ENCODE measurements at places on chromosomes 11 and 22. TPM values are rescaled to one million over a fixed set of nuclear protein-coding genes. Genes with fewer than 3 reads are reported as not detected.

The TMPRSS4 gene
- 1.6 TPM for total RNA-seq

The SSTR3 gene
- not detected for total RNA-seq

GRCh38 chr11:128603003-128603696, 15.8 kb upstream of the ETS1 start:
- H3K4me1 ChIP-seq = peaks cover 14% of the 10 kb centered on the region
- H3K4me3 ChIP-seq = no peak overlapping the region
- no peaks in the 10 kb centered on the region for H3K27me3 ChIP-seq
- no peak overlapping the region for H3K27ac ChIP-seq
- DNase-seq = no peak

DNA sequence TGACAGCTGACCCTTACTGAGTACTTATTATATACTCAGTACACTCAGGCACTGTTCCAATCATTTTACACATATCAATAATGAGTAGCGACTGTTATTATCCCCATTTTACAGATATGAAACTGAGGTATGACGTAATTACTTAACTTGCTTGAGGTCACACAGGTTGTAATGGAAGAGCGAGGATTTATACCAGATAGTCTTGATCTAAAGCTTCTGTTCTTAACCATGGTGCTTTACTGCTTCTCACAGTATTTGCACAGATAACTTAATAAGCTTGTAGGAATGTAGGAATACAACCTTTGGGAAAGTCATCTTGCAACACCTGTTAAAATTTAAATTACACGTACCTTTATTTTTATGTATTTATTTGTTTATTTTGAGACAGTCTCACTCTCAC, 31.7 kb upstream of the TMEM135 start:
- H3K4me3 ChIP-seq = no peak overlapping the region
- no peaks in the 10 kb centered on the region for H3K27me3 ChIP-seq
- no peaks in the 10 kb centered on the region for H3K4me1 ChIP-seq
- no peak overlapping the region for H3K27ac ChIP-seq

DNA sequence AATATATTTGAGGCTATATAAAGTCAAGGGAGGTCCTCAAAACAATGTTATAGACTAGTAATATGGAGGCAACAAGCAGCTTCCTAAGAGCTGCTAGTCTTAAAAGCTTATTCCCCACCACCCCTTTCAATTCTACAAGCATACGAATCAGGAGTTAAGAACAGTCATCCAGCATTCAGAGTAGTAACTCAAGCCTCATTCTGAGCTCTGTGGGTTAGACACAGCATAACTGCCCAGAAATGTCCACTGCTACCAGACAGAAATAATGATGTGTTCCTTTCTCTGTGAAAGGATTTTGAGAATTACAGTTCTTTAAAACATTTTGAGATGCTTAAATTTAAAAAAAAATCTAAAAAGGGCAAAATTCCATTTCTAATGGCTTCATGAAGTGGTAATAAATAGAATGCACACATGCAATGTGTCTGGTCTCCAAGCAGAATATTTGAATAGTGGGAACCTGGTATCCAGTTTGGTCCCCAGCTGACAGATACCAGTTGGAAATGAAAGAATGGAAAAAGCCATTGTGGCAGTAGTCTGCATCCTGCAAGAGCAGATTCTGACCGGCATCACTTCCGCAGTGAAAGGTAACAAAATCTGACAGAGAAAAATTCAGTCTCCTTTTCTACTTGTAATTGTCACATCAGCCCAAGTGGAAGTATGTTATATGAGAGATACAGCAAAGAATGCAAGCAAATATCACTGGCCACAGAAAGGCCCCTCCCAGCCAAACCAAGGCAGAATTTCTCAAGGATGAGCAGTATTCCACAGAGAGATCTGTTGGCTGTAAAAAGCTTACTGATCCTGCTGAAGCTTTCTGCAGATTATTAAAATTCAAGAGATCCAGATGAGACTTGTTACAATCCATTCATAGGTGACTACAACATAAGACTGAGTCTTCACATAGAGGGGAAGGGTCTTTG, 310.8 kb upstream of the PITPNB start:
- H3K4me1 ChIP-seq = no peaks in the 10 kb centered on the region
- no peak for DNase-seq
- H3K4me3 ChIP-seq = no peak overlapping the region

GRCh38 chr11:67252831-67253239, 13.4 kb upstream of the GRK2 start:
- DNase-seq = no peak
- no peak overlapping the region for H3K27ac ChIP-seq
- peaks cover 9% of the 10 kb centered on the region for H3K4me1 ChIP-seq
- no peak overlapping the region for H3K4me3 ChIP-seq
- peaks cover 88% of the 10 kb centered on the region for H3K36me3 ChIP-seq

Data from upper lobe of left lung (tissue), 6 donors.